ENCODE measurements at places on chromosomes 13 and 19.
A peak's percentile ranks its signal among the peaks of the same experiment; 100 is the strongest.

GRCh38 chr13:31377946-31378345, 178.2 kb downstream of the B3GLCT start:
- DNase-seq, result no peak

GRCh38 chr13:103130681-103131210, 64.5 kb upstream of the SLC10A2 start:
- DNase-seq, result no peak

DNA sequence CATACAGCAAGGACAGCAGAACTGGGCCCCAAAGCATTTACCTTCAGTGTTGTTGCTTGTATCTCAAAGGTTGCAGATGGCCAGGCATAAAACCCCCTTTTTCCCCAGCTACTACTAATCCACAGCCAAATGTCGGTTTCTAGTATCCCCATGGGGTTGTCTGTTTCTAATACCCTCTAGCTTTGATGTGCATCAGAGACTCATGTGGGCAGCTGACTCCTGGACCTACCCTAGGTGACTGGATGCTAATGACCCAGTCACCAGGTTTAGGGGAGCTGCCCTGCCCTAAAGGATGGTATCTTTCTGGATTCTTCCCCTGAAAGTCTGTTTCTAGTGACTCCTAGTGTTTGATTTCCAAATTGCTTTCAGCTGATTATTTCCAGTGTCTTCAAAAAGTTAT, 23.9 kb downstream of the TJP3 start:
- DNase-seq, result no peak

DNA sequence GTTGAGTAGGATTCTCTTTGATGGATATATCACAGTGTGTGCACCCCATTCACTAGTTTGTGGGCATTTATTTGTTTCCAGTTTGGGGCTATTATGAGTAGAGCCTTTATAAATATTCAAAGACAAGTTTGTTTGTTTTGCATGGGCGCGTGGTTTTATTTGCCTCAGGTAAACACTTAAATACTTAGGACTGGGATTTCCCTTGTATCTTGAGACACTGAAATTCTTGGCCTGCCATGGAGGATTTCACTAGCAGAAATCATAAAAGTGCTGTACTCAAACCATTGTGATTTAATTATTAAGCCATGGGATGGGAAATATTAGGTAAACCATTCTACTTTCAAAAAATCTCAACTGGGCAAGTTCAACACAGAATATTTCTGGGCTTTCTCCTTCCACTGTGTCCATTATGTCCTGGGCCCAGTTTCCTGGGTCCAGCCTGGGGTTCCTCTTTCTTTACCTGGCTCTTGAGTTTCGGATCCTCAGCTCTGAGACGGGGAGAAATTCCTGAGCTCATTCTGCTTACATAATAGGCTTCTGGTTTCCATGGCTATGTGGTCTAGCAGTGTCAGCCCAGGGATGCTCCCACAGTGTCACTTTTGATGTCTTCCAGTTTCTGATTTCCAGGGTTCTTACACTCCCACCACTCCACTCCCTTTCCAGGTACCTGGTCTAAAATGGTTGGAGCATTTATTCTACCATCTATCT, 14.4 kb downstream of the MYO16 start:
- no peak for DNase-seq

- no peak for DNase-seq
Measured at GRCh38 chr19:10237702-10238101, 6.6 kb upstream of the S1PR2 start.

GRCh38 chr13:73063166-73063565, 4.4 kb downstream of the KLF5 start:
- DNase-seq, result no peak

DNA sequence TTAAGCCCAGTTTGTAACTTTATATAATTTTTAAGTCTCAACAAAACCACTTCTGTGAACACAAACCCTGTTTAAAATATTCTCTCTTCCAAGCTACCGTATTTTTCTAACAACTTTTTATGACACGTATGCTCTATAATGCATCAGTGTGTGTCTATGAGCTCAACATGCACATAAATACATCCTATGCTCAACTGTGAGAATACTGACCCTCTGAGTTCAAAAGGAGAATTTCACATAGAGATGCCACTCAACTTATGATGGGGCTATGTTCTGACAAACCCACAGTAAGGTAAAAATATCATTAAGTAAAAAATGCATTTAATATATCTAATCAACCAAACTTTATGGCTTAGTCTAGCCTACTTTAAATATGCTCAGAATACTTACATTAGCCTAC, 1139.7 kb upstream of the SPRY2 start:
- no peak for DNase-seq

- DNase-seq, result no peak
Measured at GRCh38 chr13:33497146-33497845, 211.7 kb upstream of the STARD13 start.

DNA sequence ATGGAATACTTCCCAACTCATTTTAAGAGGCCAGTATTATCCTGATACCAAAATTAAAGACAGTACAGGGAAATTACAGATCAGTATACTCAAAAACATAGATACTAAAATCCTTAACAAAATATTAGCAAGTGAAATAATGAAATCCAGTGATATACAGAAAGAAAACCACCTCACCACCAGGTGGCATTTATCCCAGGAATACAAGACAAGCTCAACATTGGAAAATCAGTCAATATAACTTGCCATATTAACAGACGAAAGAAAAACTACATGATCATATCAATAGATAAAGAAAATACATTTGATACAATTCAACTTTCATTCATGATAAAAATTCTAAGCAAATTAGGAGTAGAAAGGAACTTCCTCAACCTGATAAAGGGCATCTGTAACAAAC, 6.7 kb upstream of the GNA15 start:
- no peak for DNase-seq

DNA sequence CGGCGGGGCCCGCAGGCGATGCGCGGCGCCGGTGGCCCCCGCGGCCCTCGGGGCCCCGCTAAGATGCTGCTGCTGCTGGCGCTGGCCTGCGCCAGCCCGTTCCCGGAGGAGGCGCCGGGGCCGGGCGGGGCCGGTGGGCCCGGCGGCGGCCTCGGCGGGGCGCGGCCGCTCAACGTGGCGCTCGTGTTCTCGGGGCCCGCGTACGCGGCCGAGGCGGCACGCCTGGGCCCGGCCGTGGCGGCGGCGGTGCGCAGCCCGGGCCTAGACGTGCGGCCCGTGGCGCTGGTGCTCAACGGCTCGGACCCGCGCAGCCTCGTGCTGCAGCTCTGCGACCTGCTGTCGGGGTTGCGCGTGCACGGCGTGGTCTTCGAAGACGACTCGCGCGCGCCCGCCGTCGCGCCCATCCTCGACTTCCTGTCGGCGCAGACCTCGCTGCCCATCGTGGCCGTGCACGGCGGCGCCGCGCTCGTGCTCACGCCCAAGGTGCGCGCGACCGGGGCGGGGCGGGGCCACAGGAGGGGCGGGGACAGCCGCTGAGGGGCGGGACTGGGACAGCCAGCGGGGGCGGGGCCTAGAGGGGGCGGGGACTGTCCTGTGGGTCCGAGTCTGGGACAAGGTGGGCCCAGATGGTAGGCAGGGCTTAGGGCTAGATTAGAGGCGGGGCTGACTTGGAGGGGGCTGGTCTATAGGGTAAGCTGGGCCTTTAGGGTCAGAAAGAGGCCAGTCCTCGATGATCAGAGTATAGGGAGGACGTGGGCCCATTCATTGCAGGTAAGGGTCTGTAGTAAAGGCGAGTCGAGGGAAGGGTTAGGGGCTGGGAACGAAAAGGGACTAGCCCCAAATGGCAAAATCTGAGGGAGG, 5.1 kb downstream of the GRIN2D start:
- DNase-seq, result peak; percentile 71

- DNase-seq, result no peak
Measured at GRCh38 chr13:37118016-37118415, 12.6 kb upstream of the CSNK1A1L start.

DNA sequence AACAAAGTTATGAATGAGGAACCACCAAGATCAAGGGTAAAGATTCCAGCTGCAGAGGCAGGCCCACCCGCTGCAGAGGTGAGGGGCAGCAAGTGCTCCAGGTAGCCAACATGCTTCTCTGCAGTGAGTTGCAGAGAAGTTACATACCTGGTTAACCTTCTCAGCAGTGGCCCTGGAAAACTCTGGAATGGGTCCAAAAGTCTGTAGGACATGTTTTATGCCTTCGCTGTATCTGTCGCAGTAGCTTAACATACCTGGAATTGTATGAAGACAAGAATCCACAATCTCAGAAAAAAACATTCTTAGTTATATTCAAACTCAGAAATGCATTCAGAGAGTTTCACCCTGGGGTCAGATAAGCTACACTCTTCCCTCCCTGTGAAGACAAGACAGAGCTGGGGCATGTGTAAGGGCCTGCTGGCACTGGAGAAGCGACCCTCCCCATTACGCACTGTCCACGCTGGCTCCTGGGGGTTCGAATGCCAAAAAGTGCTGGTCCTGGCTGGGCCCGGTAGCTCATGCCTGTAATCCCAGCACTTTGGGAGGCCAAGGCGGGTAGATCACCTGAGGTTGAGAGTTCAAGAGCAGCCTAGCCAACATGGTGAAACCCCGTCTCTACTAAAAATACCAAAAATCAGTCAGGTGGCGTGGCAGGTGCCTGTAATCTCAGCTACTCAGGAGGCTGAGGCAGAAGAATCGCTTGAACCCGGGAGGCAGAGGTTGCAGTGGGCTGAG, 121.0 kb downstream of the CRYL1 start:
- DNase-seq, result no peak

DNA sequence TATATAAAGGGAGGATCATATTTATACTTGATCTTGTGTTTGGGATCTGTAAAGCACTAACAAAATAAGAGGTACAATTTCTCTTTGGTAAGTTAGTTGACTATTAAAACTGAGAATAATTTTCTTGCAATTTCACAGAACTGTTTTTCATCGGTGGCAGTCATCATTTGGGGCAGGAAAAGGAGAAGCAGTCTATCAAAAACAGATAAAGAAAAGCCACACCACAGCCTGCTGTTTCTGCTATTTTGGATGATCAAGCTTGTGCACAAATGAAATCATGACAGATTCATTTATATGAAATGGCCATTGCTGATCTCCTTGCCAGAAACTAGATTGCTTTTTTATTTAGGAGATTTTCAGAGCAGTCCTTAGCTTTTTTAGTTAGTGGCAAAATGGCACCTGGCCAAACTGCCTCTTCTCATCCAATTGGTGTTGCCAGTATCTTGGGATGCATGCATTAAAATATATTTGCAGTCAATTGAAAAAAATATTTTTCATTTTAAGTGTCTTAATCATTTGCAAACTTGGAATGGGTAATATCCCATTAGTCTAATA, 326.0 kb downstream of the HS6ST3 start:
- DNase-seq, result no peak

- DNase-seq, result no peak
Measured at GRCh38 chr19:48841571-48841970, 5.3 kb upstream of the HSD17B14 start.

DNA sequence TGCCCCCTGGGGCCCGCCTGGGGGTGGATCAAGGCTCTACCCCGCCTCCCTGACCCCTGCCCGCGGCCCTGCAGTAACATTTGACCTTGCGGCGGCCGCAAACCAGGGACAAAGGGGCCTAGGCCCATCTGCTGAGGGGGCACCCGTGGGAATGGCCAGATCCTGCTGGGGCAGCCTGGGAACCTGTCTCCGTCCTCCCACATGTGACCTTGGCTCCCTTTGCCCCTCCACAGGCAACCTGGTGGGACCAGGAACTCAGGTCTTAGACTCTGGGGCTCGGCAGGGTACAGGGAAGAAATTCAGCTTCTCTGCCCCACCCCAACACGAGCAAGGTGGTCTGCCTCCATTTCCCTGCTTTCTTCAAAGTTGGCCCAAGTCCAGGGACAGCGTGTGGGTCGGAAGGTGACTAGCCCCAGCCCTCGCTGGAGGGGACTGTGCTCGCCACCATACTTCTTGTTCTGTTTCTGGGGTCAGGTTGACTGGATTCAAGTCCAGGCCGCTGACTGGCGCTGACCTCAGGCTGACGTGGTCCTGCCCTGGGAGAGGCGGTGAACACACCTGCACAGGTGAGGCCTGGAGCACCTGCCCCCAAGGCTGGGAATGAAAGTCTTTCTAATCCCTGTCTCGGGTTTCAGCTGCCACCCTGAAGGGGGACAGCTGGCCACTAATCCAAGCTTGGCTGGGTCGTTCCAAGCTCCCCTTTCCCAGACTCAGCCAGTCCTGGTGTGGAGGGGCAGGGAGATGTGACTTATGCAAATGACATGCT, 2.5 kb upstream of the NR2F6 start:
- no peak for DNase-seq

- DNase-seq, result no peak
Measured at GRCh38 chr13:23679220-23679619, 109.0 kb downstream of the TNFRSF19 start.

GRCh38 chr13:98873377-98874028, 104.4 kb downstream of the DOCK9 start:
- DNase-seq, result no peak

DNA sequence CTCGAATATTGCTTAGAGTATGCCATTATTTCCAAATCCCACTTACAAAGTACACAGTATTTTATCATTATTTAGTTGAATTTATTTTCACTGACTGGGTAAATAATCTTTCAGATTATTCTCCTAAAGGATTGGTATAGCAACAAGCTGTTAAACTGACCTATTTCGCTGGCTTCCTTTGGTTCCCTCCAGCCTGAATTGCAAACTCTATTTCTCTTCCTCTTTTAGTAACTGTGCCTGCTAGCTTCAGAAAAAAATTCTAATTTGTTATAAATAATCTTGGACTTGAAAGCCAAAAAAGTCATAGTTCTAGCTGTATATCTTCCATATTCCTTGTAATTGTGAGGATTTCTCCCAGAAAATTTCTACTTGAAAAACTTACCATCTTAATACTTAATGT, 15.0 kb upstream of the CCNA1 start:
- no peak for DNase-seq

DNA sequence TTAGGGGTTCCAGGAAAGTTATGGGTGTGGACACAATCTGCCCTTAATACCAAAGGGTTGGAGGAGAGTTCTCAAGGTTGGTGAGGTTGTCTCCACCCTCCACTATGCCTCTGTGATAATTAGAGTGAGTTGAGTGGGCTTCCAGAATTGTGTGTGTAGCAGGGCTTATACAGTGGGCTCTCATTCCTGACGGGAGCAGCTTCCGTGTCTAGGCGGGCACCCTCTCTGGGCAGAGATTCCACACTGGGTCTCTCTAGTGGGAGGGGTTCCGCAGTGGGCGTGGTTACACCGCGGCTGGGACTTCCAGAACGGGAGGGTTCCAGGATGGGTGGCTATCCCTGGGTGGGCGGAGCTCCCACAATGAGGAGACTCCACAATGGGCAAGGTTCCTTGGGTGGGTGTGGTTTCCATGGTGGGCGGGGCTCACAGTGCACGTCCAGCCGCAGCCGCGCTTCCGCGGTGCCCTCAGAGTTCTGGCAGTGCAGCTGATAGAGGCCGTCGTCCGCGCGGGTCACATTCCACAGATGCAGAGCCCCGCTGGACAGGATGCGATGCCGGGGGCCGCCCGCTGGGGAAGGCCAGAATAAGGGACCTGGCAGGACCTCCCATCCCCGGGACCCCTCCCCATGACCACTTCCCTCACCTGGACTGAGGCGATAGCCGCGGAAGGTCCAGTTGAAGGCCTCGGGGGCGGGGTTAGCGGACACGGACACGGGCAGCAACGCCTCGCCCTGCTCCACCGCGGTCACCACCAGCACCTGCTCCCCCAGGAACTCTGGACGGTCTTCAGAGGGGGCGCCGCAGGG, 8.4 kb downstream of the NPHS1 start:
- no peak for DNase-seq

GRCh38 chr13:73767191-73767741, 366.9 kb downstream of the KLF12 start:
- DNase-seq, result no peak

- no peak for DNase-seq
Measured at GRCh38 chr19:677601-678436, 1.6 kb downstream of the FSTL3 start.

Measured in effector CD8-positive, alpha-beta T cell (primary cell).